Activated T-cell treated with anti-CD3 and anti-CD28 coated beads for 48 hours (primary cell): ENCODE measurements at places on chromosomes 7 and 10.
A peak's percentile ranks its signal among the peaks of the same experiment; 100 is the strongest.

DNA sequence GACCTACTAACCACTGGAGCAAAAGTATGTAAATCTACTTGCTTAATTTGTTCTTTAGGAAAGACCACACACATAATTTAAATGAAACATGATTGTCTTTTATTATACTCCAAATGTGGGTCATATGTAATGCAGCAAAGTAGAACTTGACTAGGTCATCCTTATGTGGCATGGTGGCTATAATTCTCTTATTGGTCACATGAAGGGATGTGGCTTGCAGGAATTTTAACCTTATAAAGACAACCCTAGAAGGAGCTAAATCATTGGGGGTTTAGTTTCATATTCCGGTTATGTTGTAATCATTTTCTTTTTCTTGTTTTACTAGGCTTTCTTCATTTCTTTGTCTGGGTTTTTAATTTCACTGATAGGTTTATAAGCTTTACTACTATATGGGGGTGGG is 93.9 kb downstream of the SEPTIN7 start:
- DNase-seq, result no peak

- no peak for DNase-seq
Measured at GRCh38 chr10:50832171-50832751, 53.2 kb downstream of the A1CF start.

DNA sequence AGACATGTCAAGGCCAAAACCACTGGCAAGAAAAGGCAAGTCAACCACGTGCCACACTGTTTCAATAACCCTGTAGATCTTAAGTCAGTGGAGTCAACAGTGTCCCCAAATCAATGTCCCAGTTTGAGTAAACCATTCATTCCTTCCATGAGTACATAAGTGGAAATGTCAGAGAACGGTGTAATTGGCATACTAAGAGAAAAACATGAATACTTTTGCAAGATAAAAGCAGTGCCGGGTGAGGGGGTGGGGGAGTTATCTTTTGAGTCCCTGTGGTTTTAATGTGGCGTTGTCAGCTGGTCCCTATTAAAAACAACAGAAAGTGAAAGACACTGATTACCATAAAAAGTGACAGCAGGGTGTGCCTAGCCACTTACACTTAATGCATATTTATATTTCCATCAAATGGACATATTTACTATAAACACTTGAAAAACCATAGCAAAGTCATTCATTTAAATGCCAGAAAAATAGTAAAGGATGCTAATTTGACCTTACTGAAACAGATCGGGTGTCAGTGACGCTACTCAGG is 37.8 kb downstream of the RSU1 start:
- peak; percentile 65 for DNase-seq

GRCh38 chr10:29772403-29772802 is 137.6 kb upstream of the SVIL start:
- DNase-seq, result no peak

DNA sequence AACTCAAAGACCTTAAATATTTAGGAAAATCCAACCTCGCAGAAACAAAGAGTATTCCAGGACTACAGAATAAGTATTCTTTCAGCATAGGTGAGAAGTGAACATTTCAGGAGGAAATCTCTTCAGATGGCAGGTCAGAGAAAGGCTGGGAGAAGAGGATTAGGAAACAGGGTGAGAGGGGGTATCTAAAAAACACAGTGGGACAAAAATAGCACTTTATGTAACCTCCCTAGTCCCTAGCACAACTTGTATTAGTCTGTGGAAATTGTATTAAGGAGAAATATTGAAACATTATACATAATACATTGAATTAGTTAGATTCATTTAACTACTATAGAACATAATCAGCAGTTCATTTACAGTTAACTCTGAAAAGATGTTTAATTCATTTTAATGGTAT is 192.3 kb downstream of the CACNB2 start:
- no peak for DNase-seq

DNA sequence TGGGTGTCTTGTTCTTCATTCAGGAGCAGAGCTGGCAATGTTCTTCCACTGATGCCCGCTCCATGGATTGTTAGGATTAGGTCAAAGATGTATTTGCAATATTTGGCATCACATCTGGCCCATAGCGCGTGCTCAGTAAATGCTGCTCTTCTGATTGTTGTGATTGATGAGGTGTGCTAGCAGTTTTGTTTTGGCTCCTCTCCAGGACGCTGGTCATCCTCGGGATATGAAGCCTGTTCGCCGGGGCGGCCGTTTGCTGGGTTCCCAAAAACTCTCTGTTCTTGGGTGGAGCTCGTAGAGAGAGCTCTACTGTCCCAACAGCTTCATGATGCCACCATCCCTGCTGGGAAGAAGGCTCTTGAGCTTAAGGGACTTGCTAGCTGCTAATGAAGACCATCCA is 96.9 kb downstream of the XRCC2 start:
- DNase-seq, result no peak

- DNase-seq, result no peak
Measured at GRCh38 chr10:48799341-48800006, 114.8 kb downstream of the WDFY4 start.

DNA sequence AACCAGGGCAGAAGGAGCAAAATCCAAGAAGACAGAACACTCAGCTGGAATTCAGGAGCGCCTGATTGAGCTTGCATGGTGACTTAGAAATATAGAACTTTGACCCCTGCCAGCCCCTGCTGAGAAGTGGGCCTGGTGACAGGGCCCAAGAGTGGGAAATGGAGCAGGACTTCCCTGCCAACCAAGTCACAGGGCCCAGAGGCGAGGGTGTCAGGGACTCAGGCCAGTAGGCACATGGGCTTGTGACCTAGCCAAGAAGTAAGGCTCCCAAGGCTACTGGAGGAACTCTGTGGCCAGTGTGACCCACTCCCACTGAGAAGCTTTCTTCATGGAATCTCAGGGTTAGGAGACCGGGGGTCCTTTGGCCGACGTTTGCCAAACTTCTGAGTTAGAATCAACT is 31.9 kb downstream of the LRRC20 start:
- DNase-seq, result no peak

DNA sequence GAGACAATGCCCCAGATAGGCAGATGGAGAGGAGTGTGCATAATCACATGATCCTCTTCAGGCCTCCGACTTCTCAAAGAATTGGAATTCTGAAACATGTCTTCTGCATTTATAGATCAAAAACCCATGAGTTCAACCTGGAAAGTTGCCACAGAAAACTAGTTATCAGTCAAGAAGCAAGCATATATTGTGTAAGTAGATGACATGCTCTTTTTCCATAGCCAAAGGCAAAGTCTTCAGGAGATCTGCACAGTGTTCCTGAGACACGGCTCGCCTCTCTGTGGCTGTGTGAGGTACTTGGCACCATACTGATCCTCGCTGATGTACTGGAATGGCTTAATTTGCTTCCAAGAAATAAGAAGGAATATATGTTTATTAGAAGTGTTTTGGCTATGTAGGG is 213.5 kb upstream of the MKI67 start:
- DNase-seq, result no peak

GRCh38 chr7:20435305-20435704 is 104.6 kb downstream of the ITGB8 start:
- DNase-seq, result no peak

- no peak for DNase-seq
Measured at GRCh38 chr10:131074682-131075081, 236.8 kb downstream of the TCERG1L start.

- no peak for DNase-seq
Measured at GRCh38 chr10:73253225-73253555, 746 bp upstream of the MRPS16 start.

DNA sequence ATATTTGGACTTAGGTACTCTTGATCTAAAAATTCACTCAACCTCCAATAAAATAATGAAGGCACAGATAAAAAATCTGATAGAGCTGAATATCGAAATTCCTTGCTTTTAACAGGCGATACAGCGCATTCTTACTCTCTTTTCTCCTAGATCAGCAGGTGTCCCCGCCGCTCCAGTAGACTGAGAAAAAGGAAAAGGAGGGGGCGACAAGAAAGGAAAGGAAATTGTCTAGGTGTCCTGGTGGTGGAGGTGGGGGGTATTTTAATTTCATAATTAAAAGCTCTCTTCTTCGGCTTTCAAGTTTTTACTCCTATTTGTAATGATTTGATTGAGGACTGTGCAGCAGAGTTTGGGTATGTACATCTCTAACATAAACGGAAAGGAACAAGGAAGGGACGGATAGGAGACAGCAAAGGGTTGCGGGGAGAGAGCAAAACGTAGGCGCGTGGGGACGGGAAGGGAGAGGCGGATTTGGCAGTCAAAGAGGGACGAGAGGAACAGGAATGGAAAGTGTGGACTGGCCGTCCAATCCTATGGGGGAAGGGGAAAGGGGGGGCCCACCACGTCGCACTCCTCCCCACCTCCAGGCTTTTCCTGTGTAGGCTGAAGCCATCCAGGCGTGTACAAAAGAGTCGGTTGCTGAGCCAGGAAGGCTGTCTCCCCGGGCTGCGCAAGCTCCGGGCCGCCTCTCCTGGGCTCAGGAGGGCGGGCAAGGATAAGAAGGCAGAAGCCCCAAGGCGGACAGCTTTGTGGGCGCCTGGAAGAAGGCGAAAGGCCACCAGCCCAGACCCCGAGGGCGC is 875 bp upstream of the HECTD2 start:
- DNase-seq, result no peak

DNA sequence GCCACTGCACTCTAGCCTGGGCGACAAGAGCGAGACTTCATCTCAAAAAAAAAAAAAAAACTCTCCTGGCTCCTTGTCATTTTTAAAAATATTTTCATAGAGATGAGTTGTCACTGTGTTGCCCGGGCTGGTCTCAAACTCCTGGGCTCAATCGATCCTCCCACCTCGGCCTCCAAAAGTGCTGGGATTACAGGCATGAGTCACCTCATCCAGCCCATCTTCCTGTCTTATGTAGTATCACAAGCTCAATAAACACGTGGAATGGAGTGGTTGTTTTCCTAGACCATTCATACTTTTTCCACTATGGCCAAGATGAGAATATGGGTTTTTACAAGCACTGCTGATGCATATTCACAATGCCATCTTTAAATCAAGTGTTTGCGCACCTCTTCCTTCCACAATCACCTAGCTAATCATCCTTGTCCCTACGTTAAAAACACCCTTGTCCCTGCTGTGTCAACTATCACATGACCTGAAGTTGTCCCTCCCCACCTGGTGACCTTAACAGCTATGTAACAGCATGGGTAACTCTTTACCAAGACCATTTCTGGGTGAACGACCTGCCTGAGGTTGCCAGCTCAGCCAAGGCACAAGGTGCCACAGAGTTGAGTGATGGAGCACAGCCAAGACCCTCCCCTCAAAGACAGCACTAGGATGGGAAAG is 21.3 kb downstream of the DLG5 start:
- no peak for DNase-seq

DNA sequence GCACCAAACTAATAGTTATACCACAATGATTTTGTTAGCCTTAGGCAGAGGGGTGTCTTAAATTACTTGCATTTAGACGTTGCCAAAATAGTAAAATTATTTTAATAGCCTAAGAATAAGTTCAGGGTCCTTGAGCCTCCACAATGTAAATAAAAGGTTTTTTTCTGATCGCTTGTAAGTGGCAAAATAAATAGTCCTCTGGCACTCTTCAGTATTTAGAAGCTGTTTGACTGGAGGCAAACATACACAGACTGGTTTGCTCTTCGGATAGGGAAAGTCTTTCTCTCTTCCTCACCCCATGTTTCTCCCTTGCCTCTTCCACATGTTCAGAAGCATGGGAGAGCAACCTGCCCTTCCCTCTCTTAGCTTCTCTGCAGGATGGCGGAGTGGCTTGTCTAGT is 49.5 kb upstream of the FAM180A start:
- DNase-seq, result no peak

DNA sequence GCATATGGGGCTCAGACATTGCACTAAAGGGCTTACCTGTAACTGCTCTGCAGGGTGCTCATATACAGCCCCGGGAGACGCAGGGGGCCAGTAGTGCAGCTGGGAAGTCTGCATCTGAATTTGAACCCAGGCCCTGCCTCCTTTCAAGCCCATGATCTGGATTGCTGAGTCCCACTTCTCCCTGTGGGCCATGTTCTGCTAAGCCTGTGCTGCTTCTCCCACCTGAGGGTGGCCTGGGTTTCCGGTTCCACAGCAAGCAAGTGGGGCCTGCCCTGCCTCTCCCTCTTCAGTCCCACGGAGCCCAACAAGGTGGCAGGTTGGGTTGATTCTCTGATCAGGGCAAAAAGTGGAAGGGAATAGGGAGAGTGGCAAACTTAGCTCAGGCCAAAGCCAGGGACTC is 56.6 kb upstream of the GDF10 start:
- DNase-seq, result no peak
